ENCODE measurements at places on chromosomes 3 and 15.

DNA sequence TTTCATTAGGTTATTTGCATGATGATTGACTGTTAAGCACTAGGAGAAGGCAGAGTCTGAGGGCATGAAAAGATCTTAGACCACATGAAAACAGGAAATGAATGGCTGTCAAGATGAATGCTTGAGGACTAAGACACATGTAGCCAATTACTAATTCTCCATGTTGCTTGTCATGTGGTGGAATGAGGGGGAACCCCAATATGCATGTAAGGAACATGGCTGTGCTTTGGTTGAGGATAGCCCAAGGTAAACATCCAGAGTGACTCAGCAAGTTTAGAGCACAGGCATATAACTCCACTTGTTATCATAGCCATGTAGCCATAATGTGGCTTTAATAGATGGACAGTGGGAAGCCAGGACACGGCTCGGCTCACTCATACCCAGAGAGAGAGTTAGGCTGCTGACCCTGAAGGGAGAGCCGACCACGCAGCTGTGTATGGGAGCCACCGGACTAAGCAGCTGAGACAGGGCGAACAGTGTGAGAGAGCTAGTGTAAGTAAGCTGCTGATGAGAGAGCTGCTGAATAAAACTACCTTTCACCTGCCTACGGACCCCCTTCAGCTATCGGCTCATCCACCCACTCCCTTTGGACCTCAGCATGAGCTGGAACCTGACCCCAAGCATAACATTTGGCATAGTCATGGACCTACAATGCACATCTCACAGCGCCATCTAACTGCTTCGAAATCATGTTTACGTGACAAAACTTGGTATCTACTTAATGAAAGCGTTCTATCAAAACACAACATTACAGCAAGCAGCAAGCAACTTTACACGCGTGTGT is 37.6 kb downstream of the ANO10 start:
- no peak for DNase-seq

DNA sequence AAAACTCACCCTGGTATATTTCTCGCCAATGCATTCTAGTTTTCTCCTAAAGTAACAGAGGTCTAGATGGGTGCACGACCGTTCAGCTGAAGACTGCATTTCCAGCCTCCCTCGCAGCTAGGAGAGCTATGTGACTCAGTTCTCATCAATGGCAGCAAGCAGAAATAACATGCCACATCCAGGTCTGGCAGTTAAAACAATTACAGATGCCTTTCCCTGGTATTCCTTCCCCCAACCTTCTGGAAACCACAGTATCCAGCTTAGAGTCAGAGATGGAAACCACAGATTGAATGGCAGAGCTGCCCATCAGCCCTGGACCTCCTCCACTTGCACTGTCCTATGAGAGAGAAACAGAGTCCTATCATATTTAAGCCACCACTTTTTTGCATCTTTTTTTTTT is 4.8 kb downstream of the HAPLN3 start:
- DNase-seq, result no peak

DNA sequence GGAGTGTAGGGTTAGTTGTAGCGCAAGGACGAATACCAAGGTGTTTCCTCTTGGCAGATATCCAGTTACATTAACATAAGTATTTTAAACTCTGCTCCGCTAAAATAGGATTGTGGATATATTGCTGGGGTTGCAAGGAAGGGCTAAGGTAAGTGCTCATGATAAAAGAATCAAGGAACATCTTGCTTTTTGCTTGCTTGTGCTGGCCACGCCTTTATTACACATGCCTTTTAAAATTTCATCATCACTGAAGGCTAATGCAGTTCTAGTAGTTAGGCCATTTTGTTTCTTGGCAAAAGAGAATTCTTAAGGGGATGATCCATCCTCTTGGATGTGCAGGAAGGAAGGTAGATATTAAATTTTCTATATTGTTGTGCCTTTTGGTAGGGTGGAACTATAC is 415.6 kb upstream of the TPM1 start:
- no peak for DNase-seq

- DNase-seq, result peak; percentile 14
Observed at GRCh38 chr3:146326875-146327543, 76.1 kb upstream of the PLSCR4 start.
